ENCODE measurements at places on chromosomes 2 and 18.

DNA sequence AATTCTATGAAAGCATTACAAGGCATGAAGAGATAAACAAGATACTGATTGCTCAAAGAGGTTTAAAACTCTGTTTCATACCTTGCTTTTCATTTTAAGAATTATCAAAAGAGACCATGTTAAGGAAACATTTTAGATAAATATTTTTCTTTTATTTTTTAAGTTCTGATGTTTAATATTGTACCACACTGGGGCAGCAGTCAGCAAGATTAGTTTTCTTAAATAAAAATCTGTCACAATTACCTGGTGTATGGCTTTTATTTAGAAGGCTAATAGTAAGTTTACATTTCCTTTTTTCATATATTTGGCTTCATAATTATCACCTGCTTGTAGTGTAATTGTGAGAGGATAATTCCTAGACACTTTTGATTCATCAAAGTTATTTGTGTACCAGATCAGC lies 46.4 kb downstream of the ZNF804A start:
- no peak for DNase-seq

- DNase-seq: no peak
Observed at GRCh38 chr2:231985823-231986261, 24.3 kb downstream of the DIS3L2 start.

DNA sequence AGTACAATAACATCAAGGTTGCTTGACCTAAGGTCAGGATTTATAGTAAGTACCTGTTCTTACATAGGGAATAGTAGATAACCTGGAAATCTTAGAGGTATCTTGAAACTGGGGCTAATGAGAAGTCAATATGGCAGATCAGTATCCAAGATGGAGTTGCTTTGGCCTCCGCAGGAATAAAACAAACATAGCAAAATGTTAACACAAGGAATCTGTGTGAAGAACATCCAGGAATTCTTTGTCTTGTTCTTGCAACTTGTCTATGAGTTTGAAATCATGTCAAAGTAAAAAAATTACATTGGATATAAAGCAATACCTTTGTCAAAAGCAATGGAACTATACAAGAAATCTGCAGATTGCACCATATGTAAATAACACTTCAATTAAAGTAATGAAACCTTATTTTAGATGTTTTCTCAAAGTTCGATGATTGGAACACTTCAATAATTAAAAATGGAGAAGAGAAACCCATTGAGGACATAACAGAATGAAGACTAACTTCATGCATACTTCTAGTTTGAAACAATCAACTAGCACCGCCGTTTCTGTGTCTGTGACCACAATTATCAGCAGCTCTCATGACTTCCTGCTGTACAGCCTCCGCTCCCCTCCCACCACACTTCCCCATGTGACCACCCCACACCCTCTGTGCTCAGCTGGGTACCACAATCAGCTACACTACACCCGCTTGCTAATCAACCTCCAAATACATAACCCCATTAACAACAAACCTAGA lies 27.6 kb downstream of the C2orf76 start:
- DNase-seq: no peak

DNA sequence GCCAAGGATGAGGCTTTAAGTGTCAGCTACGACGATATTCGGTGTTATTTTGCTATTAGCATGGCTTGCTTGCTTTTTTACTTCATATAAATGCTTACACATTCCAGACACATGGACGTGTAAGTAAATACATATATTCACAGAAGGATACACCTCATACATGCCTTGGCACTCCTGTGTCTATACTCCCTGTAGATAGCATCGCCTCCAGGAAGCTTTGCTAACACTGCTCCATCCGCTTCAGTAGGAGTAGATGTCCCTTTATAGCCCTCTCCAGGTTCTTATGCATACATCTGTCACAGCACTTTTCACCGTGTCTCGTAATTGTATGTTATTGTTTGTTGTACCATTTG lies 27.5 kb upstream of the KCTD1 start:
- no peak for DNase-seq

- no peak for DNase-seq
Observed at GRCh38 chr2:106280722-106281446, 86.8 kb upstream of the UXS1 start.

GRCh38 chr2:157460384-157460837 lies 16.5 kb upstream of the CYTIP start:
- no peak for DNase-seq

GRCh38 chr2:110860630-110861029 lies 128.3 kb downstream of the ACOXL start:
- no peak for DNase-seq

- DNase-seq: no peak
Observed at GRCh38 chr2:12824351-12824777, 107.6 kb downstream of the TRIB2 start.

DNA sequence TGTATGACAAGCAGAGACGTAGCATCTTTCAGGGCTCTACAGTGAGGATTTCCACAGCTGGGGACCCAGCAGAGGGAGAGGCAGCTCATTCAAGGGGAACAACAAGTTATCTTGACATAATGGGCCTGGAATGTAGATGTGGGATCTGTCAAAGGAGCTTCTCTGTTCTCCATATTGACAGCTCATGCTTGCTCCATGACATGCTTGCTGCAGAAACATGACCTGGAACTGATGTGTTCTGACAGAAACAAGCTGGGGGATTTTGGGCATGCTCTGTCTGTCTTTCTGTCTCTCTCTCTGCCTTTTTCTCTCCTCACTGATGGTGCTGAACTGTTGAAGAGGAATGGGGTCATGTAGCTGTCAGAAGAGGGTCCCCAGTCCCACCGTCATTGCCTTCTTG lies 79.6 kb downstream of the MMADHC start:
- no peak for DNase-seq

DNA sequence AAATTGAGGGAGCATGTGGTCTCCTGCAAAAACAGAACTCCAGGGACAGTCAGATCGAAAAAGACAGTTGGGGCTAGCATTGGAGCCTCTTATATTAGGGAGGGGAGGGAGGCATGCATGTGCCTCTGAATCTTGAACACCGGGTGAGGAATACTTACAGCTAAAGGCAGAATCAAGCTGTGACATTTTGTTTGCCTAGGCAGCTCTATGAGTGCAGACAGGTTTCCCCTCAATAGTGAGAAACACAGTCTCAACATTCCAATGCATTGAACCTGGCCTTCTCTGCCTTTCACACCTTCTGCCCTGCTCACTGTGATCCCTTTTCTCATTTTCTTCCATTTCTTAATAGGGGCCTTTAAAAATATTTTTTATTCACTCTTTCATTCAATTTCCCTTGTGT lies 140.4 kb downstream of the THSD7B start:
- no peak for DNase-seq

- no peak for DNase-seq
Observed at GRCh38 chr2:102915128-102915527, 153.3 kb downstream of the TMEM182 start.

DNA sequence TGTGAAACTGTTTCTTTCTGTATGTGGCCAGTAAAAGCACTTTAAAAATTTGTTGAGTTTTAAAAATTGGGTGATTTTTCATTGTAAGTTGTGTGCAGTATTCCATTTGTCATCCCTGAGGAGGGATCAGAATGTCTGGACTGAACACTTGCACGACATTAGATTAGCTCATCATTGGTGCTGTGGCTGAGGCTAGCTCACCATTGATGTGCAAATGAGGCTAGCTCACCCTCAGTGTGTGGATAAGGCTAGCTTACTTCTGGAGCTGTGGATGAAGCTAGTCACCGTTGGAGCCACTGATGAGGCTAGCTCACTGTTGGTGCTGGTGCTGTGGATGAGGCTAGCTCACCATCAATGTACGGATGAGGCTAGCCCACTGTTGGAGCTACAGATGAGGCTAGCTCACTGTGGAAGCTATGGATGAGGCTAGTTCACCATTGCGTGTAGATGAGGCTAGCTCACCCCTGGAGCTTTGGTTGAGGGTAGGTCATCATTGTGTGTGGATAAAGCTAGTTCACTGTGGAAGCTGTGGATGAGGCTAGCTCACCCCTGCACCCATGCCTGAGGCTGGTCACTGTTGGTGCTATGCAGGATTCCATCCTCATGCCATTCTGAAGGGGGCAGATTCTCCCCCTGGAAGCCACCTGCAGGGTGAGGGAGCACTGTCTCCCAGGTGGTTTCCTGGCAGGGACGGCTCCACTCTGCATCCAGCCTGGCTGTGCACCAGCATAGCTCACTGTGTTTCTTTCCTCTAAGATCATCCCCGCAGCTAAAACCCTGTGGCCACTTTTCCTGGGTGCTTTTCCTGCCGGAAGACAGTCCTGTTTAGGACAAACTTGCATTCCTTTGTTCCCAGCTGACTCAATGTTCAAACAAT lies 101.1 kb downstream of the TWIST2 start:
- no peak for DNase-seq

DNA sequence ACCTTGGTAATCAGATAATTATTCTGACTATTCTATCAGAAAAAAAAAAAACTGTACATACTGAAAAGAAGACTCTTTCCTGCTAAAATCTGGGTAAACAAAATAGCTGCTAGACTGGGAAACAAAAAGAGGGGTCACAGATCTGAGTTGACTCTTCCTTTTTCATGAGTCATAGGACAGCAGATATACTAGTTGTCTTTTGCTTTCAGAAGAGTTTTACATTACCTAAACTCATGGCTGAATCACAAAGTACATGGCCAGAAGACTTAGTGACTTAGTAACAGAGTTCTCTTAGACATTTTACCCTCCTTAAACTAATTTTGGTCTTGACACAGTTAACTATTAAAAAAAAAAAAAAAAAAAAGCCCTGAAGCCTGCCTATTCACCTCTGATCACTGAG lies 834.0 kb upstream of the FSHR start:
- no peak for DNase-seq

DNA sequence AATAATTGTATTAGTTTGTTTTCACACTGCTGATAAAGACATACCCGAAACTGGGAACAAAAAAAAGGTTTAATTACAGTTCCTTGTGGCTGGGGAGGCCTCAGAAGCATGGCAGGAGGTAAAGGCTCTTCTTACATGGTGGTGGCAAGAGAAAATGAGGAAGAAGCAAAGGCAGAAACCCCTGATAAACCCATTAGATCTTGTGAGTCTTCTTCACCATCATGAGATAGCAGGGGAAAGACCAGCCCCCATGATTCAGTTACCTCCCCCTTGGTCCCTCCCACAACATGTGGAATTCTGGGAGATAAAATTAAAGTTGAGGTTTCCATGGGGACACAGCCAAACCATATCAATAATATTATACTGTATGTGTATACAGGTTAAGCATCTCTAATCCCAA lies 73.3 kb upstream of the CABLES1 start:
- no peak for DNase-seq

DNA sequence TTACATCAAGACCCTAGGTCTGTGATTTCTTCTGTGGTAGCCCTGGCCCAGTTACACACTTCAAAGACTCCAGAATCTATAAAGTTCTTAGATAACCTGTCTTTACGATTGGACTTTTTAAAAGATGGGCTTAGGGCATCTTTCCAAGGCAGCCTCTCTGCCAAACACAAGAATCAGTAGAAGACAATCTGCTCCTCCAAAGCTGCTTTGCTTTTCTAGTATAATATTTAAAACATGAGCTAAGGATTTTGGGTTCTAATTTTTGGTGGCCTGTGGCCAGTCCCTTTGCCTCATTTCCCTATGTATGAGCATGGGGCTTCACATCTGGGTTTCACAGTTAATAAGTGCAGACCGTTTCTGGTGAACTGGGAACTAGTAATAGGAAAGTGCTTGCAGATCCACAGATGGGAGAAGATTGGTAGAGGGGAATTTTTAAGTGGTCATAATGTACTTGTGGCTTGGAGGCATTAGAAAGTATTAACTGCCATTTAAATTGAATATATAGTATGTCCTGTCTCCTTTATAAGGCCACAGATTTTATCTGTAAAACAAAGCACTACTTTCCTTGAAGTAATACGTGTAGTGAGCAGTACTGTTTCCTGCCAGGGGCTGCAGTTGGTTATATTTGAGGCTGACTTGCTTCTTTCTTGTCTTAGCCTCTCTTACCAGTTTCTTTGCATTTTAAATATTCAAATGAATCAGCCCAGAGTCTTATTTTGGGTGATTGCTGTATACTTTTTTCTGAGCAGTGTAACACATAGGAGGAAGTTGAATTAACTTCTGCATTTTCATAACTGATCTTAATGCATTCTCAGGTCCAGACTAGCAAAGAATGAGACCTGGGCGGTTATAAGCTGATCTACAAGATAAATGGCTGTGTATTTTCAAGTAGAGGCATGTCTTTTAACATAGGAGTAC lies 1.5 kb downstream of the ARPC2 start:
- DNase-seq: no peak

- no peak for DNase-seq
Observed at GRCh38 chr18:55925772-55926171, 337.8 kb upstream of the TCF4 start.

DNA sequence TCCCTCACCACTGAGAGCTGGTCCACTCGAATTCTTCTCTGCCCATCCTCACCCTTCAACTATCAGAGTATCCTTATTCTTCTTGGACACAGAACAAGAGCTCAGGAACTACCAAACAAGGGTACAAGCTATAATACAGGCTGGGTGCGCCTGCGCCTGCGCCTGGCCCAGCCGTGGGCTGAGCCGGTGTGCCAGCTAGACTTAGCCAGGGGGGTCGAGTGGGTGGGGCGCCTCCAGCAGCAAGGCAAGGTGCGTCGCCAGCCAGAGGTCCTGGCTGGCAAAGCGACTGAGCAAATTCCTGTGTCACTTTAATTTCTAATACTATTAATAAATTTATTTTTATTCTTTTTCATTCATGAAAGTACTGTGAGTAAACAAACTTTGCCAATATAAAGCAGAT lies 1072.6 kb upstream of the PIK3C3 start:
- no peak for DNase-seq

DNA sequence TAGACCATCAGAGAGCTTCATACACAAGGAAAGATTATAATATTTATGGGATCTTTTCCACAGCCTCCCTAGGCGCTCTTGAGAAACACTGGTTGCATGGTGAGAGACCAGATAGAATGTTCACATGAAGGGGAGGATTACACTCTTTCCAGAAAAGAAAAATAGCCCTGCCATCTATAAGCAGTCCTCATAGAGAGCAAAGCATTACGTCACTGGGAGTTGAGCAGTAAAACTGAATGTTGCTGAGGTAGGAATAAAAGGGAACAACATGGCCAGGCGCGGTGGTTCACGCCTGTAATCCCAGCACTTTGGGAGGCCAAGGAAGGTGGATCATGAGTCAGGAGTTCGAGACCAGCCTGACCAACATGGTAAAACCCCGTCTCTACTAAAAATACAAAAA lies 1934.3 kb downstream of the SUCLG1 start:
- no peak for DNase-seq

- no peak for DNase-seq
Observed at GRCh38 chr2:64260093-64260803, 116.0 kb upstream of the PELI1 start.

GRCh38 chr2:30492185-30492584 lies 45.1 kb downstream of the LCLAT1 start:
- no peak for DNase-seq

- DNase-seq: no peak
Observed at GRCh38 chr18:48376406-48376805, 32.8 kb downstream of the ZBTB7C start.

- DNase-seq: no peak
Observed at GRCh38 chr2:31347750-31348149, 66.8 kb downstream of the XDH start.

GRCh38 chr2:114442510-114442909 lies at the start of gene DPP10:
Gene DPP10, plus strand, starts transcription at chr2:114442641.
- no peak for DNase-seq
